G401 (cell line): ENCODE measurements at places on chromosomes 2 and 18. TPM values are rescaled to one million over a fixed set of nuclear protein-coding genes. Genes with fewer than 3 reads are reported as not detected.

Gene GALNT13
- total RNA-seq = 10.5 and 22.8 TPM in 2 replicates

Gene MAL
- total RNA-seq = not detected in 2 replicates

DNA sequence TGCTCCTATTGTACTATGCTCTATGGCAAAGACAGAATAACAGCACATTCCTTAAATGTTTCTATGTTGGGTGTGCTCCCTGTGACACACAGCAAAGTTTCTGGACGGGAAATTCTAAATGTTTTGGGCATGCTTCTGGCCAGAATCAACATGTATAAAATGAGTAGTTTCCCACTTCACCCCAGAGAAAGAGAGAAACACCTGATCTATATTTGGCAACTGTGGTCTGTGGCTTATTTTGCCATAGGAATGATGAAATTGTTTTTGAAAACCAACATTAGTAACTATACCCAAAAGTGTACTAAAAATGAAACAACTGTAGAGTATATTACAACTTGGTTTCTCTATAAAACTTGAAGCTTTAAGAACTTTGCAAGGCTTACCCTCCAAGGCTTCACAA, 89.1 kb downstream of the RAD51AP2 start:
- DNase-seq = no peak

- no peak for DNase-seq
Measured at GRCh38 chr2:100285691-100286090, 36.6 kb downstream of the LONRF2 start.

- no peak for DNase-seq
Measured at GRCh38 chr2:151851761-151852160, 23.5 kb upstream of the ARL5A start.

GRCh38 chr2:158580760-158581159, 124.0 kb downstream of the PKP4 start:
- DNase-seq = no peak

GRCh38 chr2:210681491-210681890, 125.1 kb downstream of the CPS1 start:
- DNase-seq = no peak

- peak; percentile 99 for DNase-seq
Measured at GRCh38 chr2:45823723-45824206, 172.3 kb downstream of the PRKCE start.
